ENCODE measurements at places on chromosomes 16 and 17.
A peak's percentile ranks its signal among the peaks of the same experiment; 100 is the strongest.

- DNase-seq: no peak
These were observed 1.3 kb downstream of the KRT25 start for GRCh38 chr17:40753804-40754203.

- DNase-seq: no peak
These were observed 269.6 kb downstream of the SNX29 start for GRCh38 chr16:12245921-12246720.

- no peak for DNase-seq
These were observed 236.4 kb upstream of the EEF2KMT start for GRCh38 chr16:5333991-5334390.

DNA sequence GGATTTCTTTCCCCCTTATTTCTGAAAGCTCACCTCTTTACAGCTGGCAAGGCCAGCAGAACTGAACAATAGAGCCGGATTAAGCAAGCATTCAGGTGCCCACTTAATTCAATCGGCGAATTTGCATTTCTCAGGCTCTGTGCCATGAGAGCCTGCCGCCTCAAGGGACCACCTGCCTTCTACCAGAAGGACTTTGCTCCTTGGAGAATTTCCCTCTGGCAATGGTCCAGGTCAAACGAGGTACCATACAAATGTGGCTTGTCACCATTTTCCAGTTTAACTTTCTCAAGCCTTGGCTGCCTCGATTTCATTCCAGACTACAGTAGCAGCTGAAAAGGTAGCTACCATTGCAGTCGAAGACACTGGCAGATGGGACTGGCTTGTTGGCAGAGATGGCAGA, 534.0 kb downstream of the MAF start:
- DNase-seq: no peak

GRCh38 chr16:47470211-47470610, 9.1 kb downstream of the PHKB start:
- no peak for DNase-seq

DNA sequence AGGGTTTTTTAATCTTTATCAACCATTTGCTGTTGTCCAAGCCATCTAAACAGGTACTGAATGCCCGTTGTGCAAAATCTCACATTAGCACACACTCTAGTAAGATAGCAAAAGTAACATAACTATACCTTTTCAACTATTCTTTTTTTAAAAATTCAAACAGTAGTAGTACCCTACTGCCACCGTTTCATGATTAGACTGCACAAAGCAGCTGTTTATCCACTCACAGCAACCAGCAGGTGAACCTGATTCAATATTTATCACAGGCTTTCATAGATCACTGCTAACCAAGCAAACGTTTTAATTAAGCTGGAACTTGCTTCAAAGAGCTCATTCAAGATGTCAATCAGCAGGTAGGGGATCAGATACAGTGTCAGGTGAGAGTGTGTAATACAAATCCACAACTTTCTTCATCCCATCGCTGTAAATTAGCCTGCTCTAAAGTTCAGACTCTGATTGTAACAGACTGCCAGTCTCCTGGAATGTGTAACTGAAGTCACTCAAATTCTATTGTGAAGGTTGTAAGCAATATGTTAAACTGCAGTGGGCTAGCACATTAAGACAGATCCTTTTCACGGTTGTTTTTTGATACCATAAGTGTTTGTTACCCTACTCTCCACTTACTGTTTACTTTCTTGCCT, 47.3 kb downstream of the BRIP1 start:
- DNase-seq: no peak

- no peak for DNase-seq
These were observed 61.7 kb downstream of the MYH13 start for GRCh38 chr17:10311131-10311530.

DNA sequence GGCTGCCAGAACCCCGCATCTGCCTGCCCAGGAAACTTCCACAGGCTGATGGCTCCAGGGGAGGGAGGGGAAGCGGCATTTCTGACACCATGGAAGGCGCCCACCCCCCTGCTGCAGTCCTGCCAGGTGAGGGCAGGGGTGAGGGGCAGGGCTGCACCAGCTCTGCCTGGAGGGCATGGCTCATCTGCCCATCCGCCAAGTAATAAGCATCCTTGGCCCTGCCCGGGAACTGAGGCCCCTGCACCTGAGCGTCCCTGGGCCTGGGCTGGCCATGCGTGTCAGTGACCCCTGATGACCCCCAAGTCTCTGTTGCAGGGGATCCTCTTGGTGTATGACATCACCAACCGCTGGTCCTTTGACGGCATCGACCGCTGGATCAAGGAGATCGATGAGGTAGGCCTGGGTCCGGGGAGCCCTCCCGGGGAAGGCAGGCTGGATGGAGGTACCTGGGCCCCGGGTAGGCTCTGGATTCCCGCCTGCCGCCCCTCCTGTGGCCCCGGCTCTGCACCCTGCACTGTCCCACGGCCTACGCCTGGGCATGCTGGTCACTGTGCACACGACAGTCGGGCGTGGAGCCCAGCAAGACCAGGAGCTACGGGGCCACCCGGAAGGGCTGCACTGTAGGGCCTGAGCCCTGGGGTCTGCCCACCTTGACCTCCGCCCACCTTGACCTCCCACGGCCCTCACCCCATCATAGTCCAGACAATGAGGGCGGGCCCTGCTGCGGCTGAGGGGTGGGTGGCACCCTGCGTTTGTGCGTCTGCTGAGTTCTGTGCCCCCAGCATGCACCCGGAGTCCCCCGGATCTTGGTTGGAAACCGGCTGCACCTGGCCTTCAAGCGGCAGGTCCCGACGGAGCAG, 5.4 kb upstream of the WFIKKN1 start:
- DNase-seq: no peak

- no peak for DNase-seq
These were observed 63.5 kb downstream of the PARN start for GRCh38 chr16:14566599-14566998.

GRCh38 chr16:15689290-15689689, 39.2 kb downstream of the NDE1 start:
- DNase-seq: no peak

- no peak for DNase-seq
These were observed 122.2 kb downstream of the CCDC182 start for GRCh38 chr17:57622683-57623433.

DNA sequence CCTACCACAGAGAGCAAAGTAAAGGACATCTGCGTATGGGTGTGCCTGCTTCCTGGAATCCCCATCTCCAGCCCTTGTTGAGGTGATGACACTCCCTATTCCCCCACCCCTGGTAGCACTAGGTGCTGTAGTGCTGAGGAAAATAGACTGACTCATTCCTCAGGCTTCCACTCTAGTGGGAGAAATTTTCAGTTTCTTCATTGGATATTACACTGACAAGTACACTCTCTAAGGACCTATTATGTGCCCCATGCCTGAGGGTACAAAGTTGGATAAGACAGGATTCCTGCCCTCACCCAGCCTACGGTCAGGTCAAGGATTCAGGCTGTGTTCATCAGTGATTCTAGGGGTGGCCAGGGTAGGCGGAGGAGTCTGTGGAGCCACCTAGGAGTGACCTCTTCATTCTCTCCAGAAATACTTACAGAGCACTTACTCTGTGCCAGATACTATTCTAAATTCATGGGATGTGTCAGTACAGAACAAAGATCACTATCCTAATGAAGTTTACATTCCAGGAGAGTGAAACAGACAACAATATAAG, 4.5 kb upstream of the ZC3H7A start:
- DNase-seq: no peak

- no peak for DNase-seq
These were observed 8.8 kb downstream of the JUP start for GRCh38 chr17:41777574-41778188.

- DNase-seq: no peak
These were observed 606 bp downstream of the ABCA10 start for GRCh38 chr17:69228018-69228417.

DNA sequence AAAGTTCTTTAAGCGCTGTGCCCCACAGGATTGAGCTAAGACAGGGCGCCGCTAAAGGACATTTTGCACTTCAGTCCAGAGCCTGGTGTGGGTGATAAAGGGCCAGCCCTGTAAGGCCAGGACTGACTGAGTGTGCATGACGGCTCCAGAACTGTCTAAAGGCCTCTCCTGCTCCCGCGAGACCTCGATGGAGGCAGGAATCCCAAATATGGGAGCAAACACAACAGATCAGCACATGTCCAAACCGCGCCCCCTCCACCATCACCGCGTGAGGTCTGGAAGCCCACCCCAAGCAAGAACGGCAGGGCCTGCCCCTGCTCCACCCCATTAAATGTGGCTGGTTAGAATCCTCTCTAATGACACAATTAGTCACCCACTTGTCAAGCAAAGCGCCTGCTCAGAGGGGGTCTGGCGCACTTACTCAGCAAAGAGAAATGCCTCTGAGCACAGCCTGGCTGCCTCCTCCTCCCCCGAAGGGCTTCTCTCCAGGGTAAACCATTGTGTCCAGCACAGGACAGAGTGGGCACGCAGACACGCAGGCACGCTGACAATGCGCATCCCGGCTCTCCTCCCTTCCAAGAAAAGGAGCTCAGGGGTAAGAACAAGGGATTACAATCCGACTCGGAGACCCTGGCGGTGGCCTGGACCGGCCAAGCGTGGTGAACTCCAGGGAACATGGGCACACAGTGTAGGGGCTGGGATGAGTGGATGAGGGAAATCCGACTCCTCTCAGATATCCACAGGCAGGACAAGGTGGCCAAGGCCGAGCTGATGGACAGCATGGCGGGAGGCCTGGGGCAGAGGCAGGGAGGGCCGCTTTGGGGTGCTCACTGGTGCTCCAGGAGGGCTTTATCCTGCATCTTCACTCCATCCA, 1.5 kb downstream of the MXRA7 start:
- DNase-seq: no peak

GRCh38 chr16:86665319-86665675, 86.9 kb downstream of the FOXL1 start:
- DNase-seq: no peak

- no peak for DNase-seq
These were observed 69.8 kb downstream of the TMEM100 start for GRCh38 chr17:55652825-55653224.

- DNase-seq: no peak
These were observed 49.0 kb downstream of the CACNG1 start for GRCh38 chr17:67093348-67093747.

- peak; percentile 36 for DNase-seq
These were observed at the start of gene MOSMO for GRCh38 chr16:22007509-22008214. MOSMO (plus strand) TSS chr16:22008111; CDS start chr16:22008302, 191 bp downstream.

DNA sequence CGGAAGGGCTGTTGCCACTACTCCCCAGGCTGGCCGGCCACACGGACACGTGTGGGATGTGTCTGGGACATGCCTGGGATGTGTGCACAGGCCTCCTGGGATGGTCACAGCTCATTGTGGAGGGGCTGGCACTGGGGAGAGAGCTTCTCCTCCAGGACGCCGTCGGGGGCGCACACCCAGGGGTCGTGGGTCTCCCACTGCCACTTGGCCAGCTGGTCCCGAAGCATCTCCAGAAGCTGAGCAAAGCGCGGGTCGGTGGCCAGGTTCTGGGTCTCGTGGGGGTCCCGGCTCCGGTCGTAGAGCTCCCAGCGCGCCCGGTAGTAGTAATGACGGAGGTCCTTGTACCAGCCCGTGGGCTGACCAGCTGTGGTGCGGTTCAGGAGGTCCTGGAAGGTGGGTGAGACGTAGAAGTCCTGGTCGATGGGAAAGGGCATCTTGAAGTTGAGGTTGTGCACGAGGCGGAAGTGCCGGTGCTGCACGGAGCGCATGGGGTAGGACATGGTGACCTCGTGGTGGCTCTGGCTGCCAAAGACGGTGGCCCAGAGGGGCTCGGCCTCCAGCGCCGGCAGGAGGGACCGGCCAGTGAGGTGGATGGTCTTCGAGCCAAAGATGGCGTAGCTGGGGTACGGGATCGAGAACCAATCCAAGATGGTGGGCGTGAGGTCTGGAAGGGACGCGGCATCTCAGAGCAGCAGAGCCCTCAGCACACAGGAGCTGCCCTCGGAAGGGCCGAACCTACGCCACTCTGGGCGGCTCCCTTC, 9.6 kb downstream of the SGSH start:
- DNase-seq: no peak

DNA sequence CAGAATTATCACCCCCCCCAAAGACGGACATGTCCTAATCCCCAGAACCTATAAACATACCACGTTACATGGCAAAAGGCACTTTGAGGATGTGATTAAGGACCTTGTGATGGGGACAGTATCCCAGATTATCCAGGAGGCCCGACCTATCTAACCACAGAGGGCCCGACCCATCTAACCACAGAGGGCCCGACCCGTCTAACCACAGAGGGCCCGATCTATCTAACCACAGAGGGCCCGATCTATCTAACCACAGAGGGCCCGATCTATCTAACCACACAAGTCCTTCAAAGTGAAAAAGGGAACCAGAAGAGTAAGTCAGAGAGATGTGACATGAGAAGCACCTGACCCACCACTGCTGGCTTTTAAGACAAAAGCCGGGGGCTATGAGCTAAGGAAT, 56.8 kb downstream of the ANKFY1 start:
- no peak for DNase-seq

- no peak for DNase-seq
These were observed 281.3 kb upstream of the TNRC6C start for GRCh38 chr17:77677211-77677610.

DNA sequence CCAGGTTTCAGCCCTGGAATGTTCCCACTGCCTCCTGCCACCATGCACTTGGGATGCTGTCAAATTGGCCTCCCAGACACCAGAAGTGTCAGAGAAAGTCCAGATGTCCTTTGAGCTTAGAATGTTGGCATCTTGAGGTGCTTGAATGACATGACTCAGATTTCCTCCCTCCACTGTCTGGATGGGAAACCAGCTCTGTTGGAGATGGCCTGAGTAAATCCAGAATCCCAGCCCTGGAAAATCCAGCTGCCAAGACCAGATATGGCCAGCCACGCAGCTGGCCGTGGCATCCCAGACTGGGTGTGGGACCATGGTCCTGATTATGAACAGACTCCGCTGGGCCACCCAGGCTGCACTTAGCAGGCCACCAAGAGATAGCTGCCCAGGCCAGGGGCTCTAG, 57.0 kb upstream of the CLEC3A start:
- DNase-seq: no peak

DNA sequence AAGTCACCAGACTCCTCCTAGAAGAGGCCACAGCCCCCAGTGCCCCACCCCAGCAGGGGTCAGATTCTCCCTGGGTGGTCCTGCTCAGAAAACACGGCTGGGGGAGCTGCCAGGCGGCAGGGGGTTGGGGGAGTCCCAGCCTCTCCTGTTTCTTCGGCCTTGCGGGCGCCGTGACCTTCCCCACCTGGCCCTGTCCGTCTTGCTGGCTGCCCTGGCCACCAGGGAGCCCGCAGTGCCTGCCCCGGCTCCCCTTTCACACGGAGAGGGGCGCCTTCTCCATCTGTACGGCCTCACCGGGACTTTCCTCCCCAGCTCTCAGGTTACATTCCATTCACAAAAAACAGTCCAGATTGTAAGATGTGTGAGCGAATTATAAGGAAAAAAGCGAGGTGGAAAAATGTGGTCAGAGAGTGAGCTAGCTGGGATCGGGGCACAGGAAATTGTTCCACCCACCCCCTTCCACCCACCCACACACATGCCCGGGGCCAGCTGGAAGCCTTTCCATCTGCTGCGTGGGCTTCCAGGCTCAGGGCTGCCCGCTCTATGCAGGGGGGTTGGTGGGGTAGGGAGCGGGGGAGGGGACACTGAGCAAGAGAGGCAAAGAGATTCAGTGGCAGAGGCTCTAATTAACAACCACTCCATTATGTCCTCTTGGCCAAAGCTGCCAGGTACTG, 14.6 kb upstream of the CIBAR2 start:
- no peak for DNase-seq
